ENCODE measurements at places on chromosomes 7 and 10. TPM values are rescaled to one million over a fixed set of nuclear protein-coding genes. Genes with fewer than 3 reads are reported as not detected.

DNA sequence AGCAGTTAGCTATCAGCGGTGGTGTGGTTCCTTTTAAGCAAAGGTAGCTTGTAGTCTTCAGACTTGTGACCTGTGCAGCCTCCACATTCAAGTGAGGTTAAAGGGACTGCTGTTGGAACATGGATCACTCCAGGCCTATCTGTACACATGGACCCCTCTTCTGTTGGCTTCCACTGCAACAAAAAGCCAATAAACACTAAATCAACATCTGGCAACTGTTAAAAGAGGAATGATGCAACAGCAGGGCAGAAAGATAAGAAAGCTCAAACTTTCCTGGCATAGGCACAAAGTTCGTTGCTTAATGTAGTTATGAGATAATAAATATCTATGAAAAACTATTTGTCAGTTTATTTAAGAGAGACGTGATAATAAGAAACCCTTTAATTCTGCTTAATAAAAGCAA, 4.0 kb upstream of the MINPP1 start:
- H3K27ac ChIP-seq = no peak overlapping the region
- peaks cover 1% of the 10 kb centered on the region for H3K4me1 ChIP-seq
- H3K27me3 ChIP-seq = no peaks in the 10 kb centered on the region

NPTX2 gene
- polyA plus RNA-seq = 0.16 TPM

- H3K36me3 ChIP-seq = no peaks in the 10 kb centered on the region
- no peak overlapping the region for H3K4me3 ChIP-seq
Measured at GRCh38 chr10:70905071-70906021, 17.0 kb upstream of the PCBD1 start.

SEMA3D gene
- polyA plus RNA-seq = not detected

DNA sequence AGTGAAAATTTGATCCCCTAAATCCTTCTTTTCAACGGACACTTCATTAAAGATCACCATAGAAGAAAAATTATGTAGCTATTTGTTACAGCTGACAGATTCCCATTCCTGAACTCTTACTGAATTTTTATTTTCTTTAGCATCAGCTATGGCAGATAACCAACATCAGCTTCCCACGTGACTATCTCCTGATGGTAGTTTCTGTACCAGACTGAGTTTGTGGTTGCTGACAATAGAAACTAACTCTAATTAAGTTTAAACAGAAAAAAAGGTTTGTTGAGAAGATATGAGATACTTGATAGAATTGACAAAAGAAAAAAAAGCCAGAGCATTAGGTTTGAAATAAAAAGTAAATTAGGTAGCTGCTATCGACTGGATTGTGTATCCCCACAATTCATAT, 101.8 kb downstream of the DYNC1I1 start:
- H3K36me3 ChIP-seq = no peaks in the 10 kb centered on the region
- H3K27me3 ChIP-seq = no peaks in the 10 kb centered on the region
- no peak for DNase-seq
- no peaks in the 10 kb centered on the region for H3K4me1 ChIP-seq
- no peak overlapping the region for H3K4me3 ChIP-seq
- no peak overlapping the region for H3K27ac ChIP-seq

DNA sequence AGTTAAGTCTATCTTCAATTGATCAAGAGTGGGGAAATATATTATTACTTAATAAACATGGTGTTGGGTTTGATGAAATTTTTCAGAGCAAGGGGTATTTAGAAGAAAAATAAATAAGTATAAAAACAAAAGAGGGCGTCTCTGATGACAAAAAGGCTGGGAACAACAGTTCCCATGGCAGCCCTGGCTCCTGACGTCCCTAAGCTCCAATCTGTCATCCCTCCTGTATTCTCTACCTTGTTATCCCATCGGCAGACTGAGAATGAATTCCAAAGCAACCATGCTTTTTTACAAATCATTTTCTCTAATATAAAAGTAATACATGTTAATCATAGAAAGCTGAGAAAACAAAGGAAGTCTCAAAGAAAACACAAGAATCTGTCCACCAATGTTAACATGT, 55.5 kb downstream of the SORBS1 start:
- no peak overlapping the region for H3K27ac ChIP-seq
- H3K27me3 ChIP-seq = no peaks in the 10 kb centered on the region
- DNase-seq = no peak
- H3K4me1 ChIP-seq = no peaks in the 10 kb centered on the region
- H3K4me3 ChIP-seq = no peak overlapping the region

DNA sequence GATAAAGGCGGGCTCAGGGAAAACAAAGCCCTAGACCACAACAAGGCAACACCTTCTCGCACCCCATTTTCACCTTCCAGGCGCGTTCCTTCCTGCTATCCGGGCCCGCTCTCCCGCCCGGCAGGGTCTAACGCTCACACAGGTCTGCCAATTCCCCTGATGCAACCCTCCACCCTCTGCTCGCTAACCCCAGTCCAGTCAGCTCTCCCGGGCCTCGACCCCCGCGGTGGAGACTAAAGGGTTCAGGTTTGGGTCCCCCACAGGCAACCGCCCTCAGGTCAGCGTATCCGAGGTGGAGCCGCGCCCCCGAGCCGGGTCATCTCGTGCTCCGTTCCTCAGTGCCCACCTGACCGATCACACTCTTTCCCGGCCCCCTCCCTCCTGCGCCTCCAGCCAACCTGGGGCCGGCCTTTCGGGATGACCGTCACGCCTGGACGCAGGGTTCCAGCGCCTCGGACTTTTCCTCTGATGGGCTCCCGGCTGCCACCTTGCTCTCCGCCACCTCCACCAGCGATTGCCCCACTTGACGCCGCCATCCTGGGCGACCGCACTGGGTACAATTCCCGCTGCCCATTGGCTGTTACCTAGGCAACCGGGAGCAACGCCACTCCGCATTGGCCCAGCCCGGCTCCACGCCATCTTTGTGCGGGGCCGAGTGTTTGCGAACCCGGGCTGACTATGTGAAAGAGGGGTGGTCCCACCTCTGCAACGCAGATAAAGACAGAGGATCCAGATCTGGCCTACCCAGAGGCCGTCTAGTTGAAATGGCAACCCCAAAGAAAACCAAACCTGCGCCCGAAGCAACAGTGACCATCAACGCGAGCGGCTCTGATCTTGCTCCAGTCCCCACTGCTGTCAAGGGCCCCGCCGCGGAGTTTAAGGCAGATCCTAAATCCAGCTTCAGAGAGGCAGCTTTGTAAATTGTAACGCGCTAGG, at the start of gene MORN4:
Gene MORN4, minus strand, starts transcription at position 552 of the 936 bp plus-strand sequence. CDS start 13,847 bp downstream, outside the sequence.
- no peaks in the 10 kb centered on the region for H3K36me3 ChIP-seq
- peak within 1 kb of the TSS; percentile 68 for H3K4me3 ChIP-seq
- H3K27me3 ChIP-seq = no peaks in the 10 kb centered on the region

TRIL gene
- not detected for polyA plus RNA-seq

SLIT1 gene
- 0.06 TPM for polyA plus RNA-seq

GRCh38 chr10:97796651-97797050, 24.9 kb upstream of the SFRP5 start:
- peaks cover 38% of the 10 kb centered on the region for H3K4me1 ChIP-seq
- DNase-seq = peak; percentile 54
- no peaks in the 10 kb centered on the region for H3K36me3 ChIP-seq

- no peaks in the 10 kb centered on the region for H3K27me3 ChIP-seq
- no peaks in the 10 kb centered on the region for H3K4me1 ChIP-seq
- H3K4me3 ChIP-seq = no peak overlapping the region
- H3K36me3 ChIP-seq = no peaks in the 10 kb centered on the region
- H3K27ac ChIP-seq = no peak overlapping the region
Measured at GRCh38 chr10:78405736-78406135, 372.1 kb downstream of the RPS24 start.

GRCh38 chr7:33849971-33850559, 55.3 kb upstream of the BMPER start:
- no peak overlapping the region for H3K4me3 ChIP-seq
- no peaks in the 10 kb centered on the region for H3K4me1 ChIP-seq
- H3K27me3 ChIP-seq = no peaks in the 10 kb centered on the region
- no peaks in the 10 kb centered on the region for H3K36me3 ChIP-seq
- DNase-seq = no peak

All from CD8-positive, alpha-beta memory T cell (primary cell).